ENCODE measurements at places on chromosomes 1 and 21.

GRCh38 chr1:118842452-118843201, 145.5 kb downstream of the TBX15 start:
- DNase-seq, result peak; percentile 64

GRCh38 chr1:197814306-197814705, 39.0 kb upstream of the DENND1B start:
- DNase-seq, result no peak

GRCh38 chr1:51684776-51685175, 67.9 kb downstream of the OSBPL9 start:
- no peak for DNase-seq

DNA sequence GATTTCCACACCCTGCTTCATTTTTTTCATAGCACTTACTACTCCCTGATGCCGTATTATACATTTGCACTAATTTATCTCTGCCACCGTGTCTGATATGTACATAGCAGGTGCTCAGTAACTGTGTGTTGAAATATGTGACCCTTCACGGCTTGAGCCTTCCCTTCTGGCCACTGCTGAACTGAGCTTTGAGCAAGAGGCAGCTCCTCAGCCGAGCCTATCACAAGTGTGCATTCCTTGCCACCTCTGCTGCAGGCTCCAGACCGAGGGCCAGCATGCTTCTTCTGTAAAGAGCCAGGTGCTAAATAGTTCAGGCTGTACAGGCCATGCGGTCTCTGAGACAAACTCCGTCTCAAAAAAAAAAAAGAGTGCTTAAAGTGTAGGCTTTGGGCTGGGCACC, 22.6 kb downstream of the PLEKHM2 start:
- DNase-seq, result no peak

GRCh38 chr1:212310383-212310782, 25.2 kb downstream of the PPP2R5A start:
- DNase-seq, result no peak

- DNase-seq, result no peak
Observed at GRCh38 chr1:60502506-60502905, 428.9 kb upstream of the C1orf87 start.

DNA sequence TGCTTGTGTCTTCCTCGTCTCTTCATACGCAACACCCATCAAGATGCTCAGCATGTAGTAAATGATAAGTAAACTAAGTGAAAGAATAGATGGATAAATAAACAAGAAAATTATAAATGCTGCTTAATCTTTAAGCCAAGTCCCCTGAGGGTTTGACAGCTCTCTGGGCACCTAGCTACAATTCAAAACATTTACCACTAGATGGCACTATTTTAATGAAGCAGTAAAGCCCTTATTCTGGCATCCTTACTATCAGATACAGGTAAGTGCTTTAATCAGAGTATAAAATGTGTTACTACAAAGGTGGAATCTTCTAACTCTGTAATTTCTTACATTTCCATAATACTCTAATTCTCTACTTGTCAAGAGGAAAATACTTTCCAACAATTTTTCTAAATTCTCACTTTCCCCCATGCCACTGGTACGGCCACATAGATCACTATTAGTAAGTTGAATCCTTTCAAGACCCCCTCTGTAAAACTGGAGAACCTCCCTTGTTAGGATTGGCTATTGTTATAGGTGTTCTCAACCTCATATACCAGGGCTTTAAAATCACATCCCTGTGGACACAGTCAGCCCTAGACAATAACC, 137.8 kb downstream of the BARHL2 start:
- no peak for DNase-seq

DNA sequence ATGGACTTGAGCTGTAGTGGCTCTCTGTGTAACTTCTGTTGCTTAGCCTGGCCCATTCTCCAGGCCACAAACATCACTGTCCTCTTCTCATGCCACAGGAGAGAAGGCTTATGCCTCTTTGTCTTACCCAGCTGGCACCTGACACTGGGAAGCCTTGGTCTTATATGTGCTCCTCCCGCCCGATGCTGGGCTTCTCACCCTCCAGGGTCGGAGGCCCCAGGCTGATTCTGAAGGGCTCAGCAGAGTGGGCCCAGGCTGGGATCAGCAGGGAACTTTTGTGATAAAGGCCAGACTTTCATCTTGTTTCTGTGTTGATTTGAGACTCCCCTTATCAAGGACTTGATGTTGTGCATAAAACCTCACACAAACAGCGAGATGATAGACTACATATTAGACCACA, 29.8 kb downstream of the TRPM2 start:
- DNase-seq, result no peak

GRCh38 chr1:65189576-65190115, 41.6 kb downstream of the AK4 start:
- no peak for DNase-seq

GRCh38 chr1:164320790-164321731, 237.9 kb upstream of the PBX1 start:
- peak; percentile 36 for DNase-seq

DNA sequence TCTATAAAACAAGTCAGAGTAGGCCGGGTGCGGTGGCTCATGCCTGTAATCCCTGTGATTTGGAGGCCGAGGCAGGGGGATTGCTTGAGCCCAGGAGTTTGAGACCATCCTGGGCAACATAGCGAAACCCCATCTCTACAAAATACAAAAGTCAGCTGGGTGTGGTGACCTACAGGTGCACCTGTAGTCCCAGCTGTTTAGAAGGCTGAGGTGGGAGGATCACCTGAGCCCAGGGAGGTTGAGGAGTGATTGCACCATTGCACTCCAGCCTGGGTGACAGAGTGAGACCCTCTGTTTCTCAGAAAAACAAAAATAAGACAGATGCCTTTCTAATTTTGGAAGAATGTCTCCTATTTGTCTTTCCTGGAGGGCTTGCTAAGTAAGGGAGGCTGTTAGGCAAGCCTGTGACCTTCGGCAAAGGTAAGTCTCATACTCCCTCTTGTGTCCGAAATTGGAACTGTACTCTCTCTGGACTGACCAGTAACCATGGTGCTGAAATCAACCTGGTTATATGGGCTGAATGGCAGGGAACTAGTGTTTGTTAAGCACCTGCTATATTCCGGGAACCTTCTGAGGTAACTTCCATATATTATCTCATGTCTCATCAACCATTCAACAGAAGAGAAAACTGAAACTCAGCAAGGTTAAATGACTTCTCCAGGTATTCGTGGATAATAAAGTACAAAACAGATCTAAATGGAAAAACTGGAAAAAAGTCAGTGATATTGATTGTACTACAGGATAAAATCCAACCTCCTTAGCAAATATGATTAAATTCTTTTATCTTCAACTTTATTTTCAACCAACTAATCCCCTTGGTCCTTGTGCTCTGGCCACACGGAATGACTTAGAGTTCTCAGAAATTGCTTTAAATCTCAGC, 11.8 kb upstream of the RAB3B start:
- peak; percentile 82 for DNase-seq

GRCh38 chr1:181504399-181504842, 21.1 kb downstream of the CACNA1E start:
- no peak for DNase-seq

- DNase-seq, result no peak
Observed at GRCh38 chr1:72241397-72241796, 40.9 kb downstream of the NEGR1 start.

- no peak for DNase-seq
Observed at GRCh38 chr21:29513535-29513934, 214.8 kb downstream of the BACH1 start.

DNA sequence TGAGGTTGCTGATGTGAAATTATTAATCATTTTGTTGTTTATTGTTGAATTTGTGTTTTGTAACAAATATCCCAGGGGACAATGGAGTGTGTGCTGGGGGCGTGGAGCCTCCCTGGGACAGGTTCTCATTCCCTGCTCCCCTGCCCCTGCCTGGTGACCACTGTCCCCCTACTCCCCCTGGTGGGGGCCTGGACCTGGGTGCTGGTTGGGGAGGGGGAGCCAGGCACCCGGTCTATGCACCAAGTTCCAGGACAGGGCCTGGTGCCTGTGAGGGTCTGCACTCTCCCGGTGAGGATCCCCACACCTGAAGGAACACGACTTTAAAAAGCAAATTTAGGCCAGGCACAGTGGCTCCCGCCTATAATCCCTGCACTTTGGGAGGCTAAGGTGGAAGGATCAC, 42.4 kb downstream of the CHD5 start:
- DNase-seq, result no peak

DNA sequence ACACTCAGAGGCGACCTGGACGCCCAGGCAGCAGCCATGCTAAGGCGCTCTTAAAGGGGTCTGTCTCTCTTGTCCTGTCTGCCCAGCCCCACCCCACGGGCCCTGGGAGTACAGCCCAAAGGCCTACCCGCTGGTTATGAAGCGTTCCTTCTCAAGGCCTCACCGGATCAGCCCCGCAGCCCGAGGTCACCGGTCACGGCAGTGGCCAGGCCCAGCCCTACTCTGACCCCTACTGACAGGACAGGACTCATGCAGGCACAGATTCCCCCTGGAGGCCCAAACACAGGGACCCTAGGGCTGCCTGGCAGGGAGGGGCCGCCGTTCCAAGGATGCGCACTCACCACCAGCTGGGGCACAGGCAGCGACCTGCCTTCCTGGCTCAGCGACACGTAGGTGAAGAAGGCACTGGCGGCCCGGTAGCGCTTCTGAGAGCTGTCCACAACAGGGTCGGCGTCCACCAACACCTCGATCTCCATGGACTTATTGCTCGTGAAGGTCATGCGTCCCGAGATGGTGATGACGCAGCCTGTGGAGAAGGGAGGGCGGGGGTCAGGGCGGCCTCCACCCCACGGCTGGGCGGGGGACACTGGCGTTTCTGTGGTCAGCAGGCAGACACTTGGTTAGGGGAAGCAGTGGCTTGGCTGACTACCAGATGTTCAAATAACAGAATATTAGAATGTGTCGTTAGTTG, 20.0 kb upstream of the GPR153 start:
- no peak for DNase-seq

DNA sequence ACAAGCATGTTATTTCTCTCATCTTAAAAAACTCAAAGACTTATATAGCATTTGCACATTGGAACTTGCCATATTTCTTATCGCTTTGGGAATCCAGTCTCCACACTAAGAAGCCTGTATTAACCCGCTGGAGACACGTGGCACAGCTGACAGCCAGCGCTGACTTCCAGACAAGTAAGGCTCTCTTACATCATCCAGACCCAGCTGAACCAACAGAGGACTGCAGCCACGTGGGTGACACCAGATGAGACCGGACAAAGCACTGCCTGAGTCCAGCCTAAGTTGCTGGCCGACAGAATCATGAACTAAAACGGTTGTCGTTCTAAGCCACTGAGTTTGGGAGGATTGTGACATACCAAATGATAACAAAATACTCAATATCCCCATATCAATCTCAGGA, 6.3 kb upstream of the CD247 start:
- no peak for DNase-seq

DNA sequence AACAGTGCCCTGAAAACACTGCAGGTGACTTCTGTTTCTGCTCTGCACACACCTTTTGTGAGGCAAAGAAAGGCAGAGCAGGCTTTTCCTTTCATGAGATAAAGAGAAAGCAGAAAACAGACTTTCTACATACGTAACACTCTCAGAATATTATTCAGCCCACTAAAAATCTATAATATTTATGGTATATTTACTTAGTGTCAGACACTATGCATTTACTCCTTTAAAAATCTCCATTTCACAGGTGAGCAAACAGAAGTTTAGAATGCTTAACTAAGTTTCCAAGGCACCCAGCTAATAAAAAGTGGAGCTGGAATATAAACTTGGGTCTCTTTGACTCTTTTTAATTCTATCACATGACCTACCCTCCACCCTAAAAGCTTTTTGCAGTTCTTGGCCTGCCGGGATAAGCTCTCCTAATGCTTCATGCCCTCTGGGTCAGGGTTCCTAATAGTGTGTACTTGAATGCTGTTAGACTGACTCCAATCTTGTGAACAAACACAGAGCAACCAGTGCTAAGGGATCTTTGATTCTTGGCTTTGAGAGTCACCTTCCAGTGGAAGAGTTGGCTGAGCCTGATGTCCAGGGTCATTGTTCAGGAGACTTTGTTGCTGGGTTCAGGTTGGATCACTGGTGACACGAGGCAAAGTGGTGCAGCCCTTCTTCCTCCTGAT, 27.2 kb downstream of the PROK1 start:
- DNase-seq, result no peak

- DNase-seq, result no peak
Observed at GRCh38 chr1:223713546-223714420, 1.4 kb downstream of the CAPN2 start.

- no peak for DNase-seq
Observed at GRCh38 chr1:234617986-234618736, 8.2 kb upstream of the IRF2BP2 start.

GRCh38 chr1:86430376-86430775, 6.4 kb downstream of the CLCA2 start:
- DNase-seq, result no peak

- no peak for DNase-seq
Observed at GRCh38 chr1:27669876-27670275, 2.1 kb downstream of the IFI6 start.

DNA sequence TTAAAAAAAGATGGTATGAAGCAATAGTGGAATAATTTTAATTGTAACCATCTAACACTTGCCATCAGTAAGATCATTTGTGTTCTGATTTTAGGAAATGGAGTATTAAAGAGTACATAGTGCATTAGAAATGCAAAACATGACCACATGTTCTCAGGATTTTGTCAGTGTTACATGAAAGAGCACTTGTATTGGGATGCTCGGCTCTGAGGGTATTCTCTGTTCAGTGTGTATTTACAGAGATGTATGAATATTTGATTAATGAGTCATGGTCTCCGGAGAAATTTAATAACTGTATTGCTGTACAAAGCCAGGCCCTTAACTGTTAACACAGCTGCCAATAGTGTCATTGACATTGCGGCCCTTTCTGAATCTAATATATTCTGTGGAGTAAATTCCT, 91.7 kb downstream of the ATG4C start:
- peak; percentile 10 for DNase-seq

GRCh38 chr1:233543338-233544255, 70.3 kb upstream of the KCNK1 start:
- peak; percentile 87 for DNase-seq

DNA sequence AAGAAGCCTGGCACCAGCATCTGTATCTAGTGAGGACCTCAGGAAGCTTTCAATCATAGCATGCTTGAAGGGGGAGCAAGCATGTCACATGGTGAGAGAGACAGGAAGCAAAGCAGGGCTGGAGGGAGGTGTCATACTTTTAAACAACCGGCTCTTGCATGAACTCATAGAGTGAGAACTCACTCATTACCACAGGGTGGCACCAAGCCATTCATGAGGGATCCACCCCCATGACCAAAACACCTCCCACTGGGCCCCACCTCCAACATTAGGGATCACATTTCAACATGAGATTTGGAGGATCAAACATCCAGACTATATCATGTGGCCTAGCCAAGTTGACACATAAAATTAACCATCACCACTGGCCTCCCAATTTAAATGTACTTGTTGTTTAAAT, 125.1 kb upstream of the KCND3 start:
- no peak for DNase-seq

GRCh38 chr21:27813750-27814149, 846.9 kb upstream of the ADAMTS5 start:
- no peak for DNase-seq

GRCh38 chr1:74712881-74713280, 20.0 kb downstream of the CRYZ start:
- no peak for DNase-seq

All from muscle of back (tissue), 13 donors.